ENCODE measurements at places on chromosomes 3 and 15. TPM values are rescaled to one million over a fixed set of nuclear protein-coding genes. Genes with fewer than 3 reads are reported as not detected.

DNA sequence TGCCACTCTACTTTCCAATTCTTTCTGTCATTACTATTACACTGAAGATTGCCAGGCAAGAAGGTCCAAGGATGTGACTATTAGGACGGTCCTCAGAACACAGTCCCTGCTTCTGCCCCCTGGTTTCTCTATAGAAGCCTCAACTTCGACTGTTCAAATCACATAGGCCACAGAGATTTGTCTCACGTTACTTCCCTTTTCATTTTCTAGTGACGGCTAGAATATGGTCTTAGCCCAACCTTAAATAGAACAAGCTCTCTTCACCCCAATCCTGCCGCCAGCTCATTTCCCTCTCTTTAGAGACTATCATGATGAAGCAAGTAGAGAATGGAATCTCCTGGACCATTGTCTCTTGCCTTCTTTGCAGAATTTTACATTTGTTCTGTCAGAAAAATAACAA is 84.9 kb downstream of the TIGIT start:
- DNase-seq: no peak

DNA sequence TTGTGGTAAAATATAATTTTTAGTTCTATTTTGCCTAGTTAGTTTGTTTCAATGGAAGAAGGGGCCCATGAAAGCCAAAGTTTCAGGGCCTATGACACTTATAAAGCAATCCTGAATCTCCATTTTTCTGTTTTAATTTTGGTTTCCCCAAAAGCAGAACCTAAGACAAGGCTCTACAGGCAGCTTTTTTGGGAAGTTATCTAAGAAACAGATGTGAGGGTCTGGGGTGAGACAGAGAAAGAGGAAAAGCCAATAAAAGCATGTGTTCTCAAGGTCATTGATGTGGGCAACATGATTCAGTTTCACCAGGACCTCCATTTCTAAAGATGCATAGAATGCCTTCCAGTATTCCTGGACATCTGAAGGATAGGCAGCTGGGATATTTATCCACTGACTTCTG is 598.5 kb downstream of the PDCD6IP start:
- no peak for DNase-seq

APOD gene
- total RNA-seq: 0.20 TPM

CNTN6 gene
- not detected for total RNA-seq

GRK7 gene
- total RNA-seq: not detected

CILP gene
- total RNA-seq: 0.18 TPM
